Hematopoietic multipotent progenitor cell treated with erythropoietin and hydrocortisone succinate and interleukin-3 and kit ligand, for 8 days (in vitro differentiated cells): ENCODE measurements at places on chromosomes 7 and 10.

DNA sequence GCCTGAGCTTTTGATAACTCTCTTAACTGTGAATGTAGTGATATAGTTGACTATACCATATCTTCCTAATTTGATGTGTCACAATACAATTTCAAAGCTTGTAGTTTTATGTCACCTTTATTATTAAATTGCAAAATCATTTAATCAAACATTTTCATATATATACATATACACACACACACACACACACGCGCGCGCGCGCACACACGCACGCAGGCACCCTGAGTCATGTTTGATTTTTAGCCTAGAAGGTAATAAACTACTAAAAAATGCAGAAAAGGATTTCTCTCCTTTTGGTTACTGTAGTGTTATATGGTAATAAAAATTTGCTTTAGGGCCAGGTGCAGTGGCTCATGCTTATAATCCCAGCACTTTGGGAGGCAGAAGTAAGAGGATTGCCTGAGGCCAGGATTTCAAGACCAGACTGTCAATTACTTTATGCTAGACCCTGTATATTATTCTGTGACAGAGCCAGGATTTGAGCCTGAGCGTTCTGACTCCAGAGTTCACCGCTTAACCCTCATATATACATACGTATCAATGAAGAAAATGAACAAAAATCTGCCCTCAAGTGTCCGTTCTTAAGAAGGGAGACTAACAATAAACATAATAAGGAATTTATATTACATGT lies 89.6 kb downstream of the PODXL start:
- DNase-seq = no peak

- no peak for DNase-seq
Measured at GRCh38 chr7:82098414-82098813, 328.6 kb upstream of the HGF start.

DNA sequence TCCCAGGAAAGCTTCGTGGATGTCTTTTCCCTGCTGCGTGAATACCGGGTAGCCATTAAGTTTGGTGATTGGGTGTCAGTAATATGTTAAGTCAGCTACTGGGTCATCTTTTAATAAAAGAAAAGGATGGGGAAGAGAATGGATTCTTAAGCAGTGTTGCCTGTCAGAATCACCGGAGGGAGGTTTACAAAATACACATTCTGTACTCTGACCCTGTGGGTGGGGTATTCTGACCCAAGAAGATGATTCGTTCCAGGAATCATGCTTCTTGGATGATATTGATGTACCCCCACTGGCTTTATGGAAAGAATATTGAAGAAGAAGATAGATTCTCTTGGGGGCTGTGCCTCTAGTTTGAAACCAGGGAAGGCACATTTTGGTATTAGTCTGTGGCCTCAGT lies 18.3 kb downstream of the SGPL1 start:
- no peak for DNase-seq

GRCh38 chr7:97022491-97023306 lies 1.9 kb downstream of the DLX5 start:
- no peak for DNase-seq

DNA sequence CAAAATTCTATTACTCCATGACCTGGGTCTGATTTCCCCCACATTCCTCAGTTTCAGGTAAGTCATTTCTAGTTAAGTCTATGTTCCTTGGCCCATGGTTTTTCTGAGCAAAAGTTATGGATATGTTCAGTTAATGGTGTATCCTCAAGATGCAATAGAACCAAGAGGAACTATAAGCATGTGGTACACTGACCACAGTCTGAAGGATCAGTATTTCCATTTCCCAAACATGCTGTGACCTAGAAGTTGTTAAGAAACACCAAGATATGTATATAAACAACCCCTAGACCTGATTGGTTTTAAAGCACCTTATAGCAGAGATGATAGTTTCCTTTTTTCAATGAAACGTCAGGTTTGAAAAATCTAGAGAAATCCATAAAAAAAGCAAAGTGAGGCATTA lies 94.2 kb upstream of the ABCB5 start:
- DNase-seq = no peak

GRCh38 chr10:70774810-70775678 lies 10.1 kb downstream of the TBATA start:
- DNase-seq = no peak

DNA sequence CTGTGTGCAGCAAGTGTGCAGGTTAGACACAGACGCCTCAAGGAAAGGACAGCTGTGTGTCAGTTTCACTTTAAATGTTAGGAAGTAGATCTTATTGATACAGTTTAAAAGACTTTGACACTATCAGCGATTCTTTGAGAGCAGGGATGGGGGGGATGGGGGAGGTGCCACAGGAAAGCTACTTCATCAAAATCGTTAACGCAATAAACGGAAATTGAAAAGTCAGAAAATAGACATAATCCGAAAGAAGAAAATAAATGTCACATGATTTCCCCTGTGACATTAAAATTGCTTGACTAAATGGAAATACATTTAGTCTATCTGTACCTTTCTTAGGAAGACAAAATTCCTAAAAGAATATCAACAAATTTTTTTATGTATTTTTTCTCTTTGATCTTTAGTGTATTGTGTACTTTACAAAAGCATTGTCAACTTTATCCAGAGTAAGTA lies 476 bp upstream of the ZNF33B start:
- no peak for DNase-seq

DNA sequence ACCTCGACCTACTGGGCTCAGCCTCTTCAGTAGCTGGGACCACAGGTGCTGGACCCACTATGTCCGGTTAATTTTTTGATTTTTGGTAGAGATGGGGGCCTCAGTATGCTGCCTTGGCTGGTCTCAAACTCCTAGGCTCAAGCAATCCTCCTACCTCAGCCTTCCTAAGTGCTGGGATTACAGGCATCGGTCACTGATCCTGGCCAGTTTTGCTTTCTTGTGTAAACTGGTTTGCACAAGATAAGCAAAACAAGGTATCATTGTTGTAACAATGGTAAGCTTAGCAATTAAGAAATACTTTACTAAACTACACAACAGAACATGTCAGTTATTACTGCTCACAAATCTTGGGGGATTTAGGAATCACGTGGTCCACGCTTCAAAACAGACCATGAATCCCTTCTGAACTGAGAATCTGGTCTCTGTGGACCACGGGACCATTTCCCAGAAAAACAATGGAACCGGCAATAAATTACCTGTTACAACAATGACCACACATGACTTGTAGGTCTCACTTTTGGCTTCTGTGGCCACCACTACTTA lies 36.8 kb downstream of the RSU1 start:
- DNase-seq = no peak

DNA sequence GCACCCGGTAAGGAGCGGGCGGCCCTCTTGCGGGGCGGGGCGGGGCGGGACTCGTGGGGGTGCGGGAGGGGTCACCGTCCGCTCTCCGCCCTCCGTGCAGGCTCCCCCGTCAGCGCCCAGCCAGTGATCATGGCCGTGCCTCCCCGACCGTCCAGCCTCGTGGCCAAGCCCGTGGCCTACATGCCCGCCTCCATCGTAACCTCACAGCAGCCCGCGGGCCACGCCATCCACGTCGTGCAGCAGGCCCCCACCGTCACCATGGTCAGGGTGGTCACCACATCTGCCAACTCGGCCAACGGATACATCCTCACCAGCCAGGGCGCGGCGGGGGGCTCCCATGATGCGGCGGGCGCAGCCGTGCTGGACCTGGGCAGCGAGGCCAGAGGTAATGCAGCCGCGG lies 16.2 kb upstream of the AP5Z1 start:
- DNase-seq = no peak

DNA sequence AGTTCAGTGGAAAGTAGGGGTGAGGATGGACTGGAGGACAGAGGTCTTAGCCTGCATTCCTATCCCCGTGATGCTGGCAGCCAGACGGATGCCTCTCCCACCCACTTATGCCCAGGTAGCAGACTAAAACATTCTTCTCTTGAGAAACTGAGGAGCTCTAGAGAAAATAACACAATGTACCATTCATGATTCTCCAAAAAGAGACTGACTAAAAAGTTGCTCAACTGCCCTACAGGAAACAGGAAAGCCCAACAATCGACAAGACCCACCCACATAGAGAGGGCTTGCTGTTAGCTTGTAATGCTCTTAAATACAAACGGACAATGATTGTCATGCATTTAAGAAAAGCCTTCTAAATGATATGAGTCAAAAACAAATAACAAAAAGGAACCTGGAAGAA lies 33.2 kb upstream of the PDE1C start:
- DNase-seq = no peak

GRCh38 chr7:104967088-104967487 lies 46.9 kb upstream of the KMT2E start:
- DNase-seq = no peak

DNA sequence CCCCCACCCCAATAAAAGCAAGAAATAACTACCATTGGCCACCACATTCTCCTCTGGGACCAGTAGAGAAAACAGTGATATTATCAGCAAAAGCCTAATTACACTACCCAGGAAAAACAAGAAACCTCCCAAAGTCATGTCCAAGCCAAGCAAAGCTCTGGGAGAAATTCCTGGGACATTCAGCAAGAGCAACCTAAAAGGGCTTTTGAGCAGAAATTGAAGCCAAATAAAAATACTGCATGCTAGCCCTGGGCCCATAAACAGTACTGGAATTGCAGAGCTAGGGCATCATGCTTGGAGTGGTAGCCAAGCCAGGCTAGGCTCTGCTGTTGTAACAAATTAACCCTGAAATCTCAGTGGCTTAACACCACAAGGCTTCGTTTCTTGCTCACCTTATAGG lies 347.9 kb downstream of the LRMDA start:
- DNase-seq = no peak

GRCh38 chr10:122143238-122143841 lies 127.8 kb upstream of the BTBD16 start:
- DNase-seq = no peak

GRCh38 chr7:156735851-156736250 lies 95.3 kb downstream of the RNF32 start:
- no peak for DNase-seq

DNA sequence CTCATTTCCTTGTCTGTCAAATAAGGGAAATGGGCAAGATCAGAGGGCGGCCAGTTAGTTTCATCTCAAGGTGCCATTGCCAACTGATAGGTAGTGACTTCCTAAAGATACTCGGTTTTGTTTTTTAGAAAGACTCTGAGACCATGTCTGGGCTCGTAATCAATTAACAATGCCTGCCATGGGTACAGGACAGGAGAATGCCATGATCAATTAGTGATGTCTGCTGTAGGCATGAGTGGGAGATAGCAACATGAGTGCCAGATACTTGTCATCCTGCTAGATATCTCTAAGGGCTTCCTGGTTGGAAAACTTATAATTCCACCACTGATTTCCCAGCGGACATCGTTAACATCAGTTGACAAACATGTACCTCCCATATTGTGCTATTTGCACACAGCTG lies 64.8 kb downstream of the SH3PXD2A start:
- no peak for DNase-seq

DNA sequence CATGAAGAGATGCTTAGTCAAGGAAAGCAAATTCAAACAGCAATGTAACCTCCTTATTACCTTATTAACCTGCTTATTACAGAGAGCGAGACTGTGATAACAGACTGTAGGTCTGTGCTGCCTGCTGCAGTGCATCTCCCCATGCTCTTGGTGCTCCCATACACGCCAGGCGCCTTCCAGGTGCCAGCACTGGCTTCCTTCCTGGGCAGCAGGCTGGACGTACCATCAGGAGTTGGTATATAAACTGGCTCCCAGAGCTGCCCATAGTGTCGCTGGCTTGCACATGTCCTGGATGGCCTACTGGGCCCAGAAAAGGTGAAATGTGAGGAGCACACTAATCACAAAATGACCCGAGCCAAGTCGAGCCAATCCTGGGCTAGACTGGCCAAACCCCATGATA lies 13.5 kb downstream of the ATP6V0E2 start:
- DNase-seq = no peak

DNA sequence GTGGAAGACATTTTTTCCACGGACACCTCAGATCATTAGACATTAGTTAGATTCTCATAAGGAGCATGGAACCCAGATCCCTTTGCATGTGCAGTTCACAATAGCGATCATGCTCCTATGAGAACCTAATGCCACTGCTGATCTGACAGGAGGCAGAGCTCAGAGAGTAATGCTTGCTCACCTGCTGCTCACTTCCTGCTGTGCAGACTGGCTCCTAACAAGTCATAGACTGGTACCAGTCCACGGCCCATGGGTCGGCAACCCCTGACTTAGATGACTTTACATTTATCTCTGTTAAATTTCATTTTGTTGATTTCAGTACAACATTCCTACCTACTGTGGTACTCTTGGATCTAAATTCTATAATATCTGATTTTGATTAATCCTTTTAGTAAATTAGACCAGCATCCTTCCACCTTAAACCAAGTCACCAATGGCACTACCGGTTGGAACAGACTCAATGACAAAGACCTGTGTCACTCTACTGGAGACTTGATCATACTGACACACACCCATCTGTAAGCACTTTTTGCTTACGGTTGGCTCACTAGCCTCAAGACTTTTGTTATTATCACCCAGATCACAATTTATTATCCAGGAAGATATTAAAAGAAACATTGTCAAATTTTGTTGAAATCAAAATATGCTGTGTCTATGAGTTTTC lies 8.0 kb upstream of the CCDC71L start:
- no peak for DNase-seq

- DNase-seq = peak; percentile 46
Measured at GRCh38 chr10:110273474-110273873, 31.2 kb downstream of the SMNDC1 start.

- DNase-seq = no peak
Measured at GRCh38 chr7:136053689-136054485, 76.7 kb upstream of the MTPN start.

DNA sequence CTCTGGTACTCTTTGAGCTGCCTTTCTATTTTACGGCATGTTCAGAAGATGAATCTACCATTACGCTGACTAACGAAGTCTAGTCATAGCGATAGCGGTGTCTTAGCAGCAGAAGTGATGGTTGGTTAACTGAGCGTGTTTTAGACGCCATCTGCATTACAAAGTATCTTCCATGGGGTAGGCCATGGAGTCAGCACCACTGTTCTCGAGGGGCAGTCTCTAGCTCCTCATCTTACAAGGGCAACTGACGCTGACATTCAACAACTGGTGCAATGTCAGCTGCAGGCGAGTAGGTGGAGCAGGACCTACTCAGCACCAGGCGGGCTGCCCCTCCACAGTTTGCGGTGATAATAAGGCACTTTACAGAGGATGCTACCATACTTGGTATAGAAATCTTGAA lies 88.7 kb downstream of the ADARB2 start:
- DNase-seq = no peak

DNA sequence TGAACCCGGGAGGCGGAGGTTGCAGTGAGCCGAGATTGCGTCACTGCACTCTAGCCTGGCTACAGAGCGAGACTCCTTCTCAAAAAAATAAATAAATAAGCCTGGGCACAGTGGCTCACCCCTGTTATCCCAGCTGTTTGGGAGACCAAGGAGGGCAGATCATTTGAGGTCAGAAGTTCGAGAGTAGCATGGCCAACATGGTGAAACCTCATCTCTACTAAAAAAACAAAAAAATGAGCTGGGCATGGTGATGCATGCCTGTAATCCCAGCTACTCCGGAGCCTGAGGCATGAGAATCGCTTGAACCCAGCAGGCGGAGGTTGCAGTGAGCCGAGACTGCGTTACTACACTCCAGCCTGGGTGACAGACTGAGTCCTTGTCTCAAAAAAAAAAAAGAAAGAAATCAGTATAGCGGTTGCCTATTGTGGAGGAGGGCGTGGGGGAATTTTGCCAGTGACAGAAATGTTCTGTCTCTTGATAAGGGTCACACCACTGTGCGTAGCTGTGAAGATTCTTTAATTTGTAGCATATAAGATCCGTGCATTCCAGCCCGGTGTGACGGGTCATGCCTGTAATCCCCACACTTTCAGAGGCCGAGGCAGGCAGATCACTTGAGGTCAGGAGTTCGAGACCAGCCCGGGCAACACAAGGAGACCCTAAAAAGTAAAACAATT lies 17.9 kb upstream of the EIF3B start:
- peak; percentile 90 for DNase-seq
